Activated CD4-positive, alpha-beta memory T cell treated with anti-CD3 and anti-CD28 coated beads for 36 hours (primary cell): ENCODE measurements at places on chromosomes 16 and 17. TPM values are rescaled to one million over a fixed set of nuclear protein-coding genes. Genes with fewer than 3 reads are reported as not detected.
A peak's percentile ranks its signal among the peaks of the same experiment; 100 is the strongest.

Gene CACNA1G
- total RNA-seq: not detected

GRCh38 chr17:3921502-3922319 lies 5.4 kb upstream of the P2RX1 start:
- no peak overlapping the region for H3K4me3 ChIP-seq
- no peak for DNase-seq
- no peaks in the 10 kb centered on the region for H3K27me3 ChIP-seq
- H3K36me3 ChIP-seq: peaks cover 6% of the 10 kb centered on the region

DNA sequence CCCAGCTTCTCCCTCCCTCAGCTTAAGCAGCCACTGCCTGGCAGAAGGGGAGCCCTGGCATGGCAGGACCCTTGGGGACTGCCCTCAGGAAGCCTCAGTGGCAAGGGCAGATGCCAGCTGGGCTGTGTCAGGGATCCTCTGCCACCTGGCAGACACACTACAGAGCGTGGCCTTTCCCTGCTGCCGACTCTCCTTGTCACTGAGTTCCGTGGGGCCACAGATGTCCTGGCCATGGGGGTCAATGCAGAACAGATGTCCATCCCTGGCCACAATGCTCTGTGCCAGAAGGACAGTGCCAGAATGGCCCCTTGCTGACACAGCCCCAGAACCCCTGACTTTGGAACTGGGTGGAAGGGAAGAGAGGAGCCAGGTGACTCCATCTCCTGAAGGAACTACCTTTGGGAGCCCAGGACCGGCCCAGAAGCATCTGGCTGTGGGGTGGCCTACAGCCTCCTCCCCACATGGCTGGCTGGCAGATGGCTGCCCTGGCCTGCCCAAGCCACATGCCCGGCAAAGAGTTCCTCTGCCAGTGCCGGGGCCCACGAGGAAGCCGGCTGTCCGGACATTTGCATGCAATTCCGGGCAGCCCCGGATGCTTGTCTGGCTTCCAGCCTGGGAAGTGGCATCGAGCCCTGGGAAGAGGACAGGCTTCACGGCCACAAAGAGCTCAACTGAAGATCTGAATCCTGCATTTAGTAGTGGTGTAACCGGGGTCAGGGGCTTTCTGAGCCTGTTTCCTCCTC lies 24.1 kb downstream of the NPTX1 start:
- no peak overlapping the region for H3K27ac ChIP-seq
- H3K36me3 ChIP-seq: peaks cover 3% of the 10 kb centered on the region
- peaks cover 16% of the 10 kb centered on the region for H3K4me1 ChIP-seq
- no peak overlapping the region for H3K4me3 ChIP-seq

- H3K27ac ChIP-seq: peak overlapping the region; percentile 95
- H3K36me3 ChIP-seq: peaks cover 26% of the 10 kb centered on the region
- no peaks in the 10 kb centered on the region for H3K27me3 ChIP-seq
- peak; percentile 83 for DNase-seq
- H3K4me3 ChIP-seq: peak overlapping the region; percentile 57
- peaks cover 21% of the 10 kb centered on the region for H3K4me1 ChIP-seq
Observed at GRCh38 chr17:75845058-75845711, 981 bp upstream of the UNC13D start.

DNA sequence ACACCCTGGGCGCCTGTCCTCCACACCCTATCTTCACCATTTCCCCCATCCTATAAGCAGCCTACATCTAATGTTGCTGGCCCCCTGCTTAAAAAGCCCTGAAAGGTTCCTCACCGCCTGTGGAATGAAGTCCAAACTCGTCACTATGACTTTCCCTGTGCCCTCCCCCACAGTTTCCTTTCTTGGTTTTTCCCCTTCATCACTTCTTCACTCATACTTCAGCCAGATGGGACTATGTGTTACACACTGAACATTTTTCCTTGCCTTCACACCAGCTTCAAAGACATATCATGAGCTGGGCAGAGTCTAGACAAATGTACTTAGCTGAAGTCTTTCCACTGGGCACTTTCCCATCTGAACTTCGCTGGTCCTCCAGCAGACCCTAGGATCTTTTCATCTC lies 1.5 kb upstream of the MARCHF10 start:
- H3K4me1 ChIP-seq: peaks cover 10% of the 10 kb centered on the region
- no peaks in the 10 kb centered on the region for H3K36me3 ChIP-seq
- DNase-seq: no peak
- H3K27me3 ChIP-seq: peaks cover 35% of the 10 kb centered on the region
- H3K4me3 ChIP-seq: no peak overlapping the region
